AG04450 (cell line): ENCODE measurements at places on chromosomes 7 and 10. TPM values are rescaled to one million over a fixed set of nuclear protein-coding genes. Genes with fewer than 3 reads are reported as not detected.
A peak's percentile ranks its signal among the peaks of the same experiment; 100 is the strongest.

DNA sequence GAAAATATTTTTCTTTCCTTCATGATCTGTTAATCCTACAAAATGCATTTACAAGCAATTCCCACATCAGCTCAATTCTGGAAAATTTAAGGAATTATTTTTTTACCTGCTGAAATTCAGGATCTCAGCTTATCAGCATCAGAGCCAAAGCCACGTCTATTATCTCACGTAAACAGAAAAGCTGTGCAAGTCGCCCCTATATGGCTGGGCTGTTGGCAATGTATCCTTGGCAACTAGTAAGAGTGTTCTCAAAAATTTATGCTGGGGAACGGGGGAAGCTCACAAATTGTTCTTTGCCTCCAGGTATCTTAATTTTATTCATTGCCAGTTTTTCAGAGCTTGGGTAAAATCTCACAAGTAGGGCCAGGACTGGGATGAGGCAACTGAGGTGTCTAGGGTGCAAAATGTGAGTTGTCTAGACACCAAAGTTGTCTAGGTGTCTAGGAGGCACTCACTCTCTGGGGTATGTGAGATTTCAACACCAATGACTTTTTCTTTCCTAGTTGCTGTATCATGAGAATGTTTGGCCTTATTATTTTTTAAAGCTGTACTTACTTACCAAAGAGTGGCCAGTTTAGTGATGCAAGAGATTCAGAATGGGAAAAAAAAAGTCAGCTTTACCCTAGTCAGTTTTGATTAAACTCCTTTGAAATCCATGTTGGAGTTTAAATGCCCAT, 5.1 kb downstream of the GSTO2 start:
- no peak for DNase-seq

- DNase-seq, result no peak
Measured at GRCh38 chr7:159064816-159065510, 79.7 kb downstream of the VIPR2 start.

- no peak for DNase-seq
Measured at GRCh38 chr7:81029511-81029910, 110.7 kb upstream of the SEMA3C start.

DNA sequence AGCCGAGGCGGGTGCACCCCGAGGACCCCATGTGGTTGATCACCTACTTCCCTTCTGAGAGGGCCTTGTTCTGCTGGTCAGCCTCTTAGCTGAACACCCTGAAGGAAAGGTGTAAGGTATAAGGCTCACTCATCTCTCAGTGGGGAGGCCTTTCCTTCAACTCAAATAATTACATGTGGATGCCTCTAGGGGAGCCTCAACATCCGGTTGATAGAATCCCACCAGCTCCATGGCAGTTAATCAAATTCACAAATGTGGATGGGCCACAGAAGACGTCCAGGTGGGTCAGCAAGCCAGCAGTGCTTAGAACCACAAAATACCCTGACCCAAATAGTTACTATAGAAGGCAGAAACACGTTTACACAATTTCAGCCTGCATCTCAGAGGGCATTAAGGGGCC, 37.7 kb upstream of the ZNF32 start:
- DNase-seq, result no peak

GRCh38 chr10:30810416-30810815, 180.9 kb upstream of the LYZL2 start:
- DNase-seq, result no peak

IL2RA gene
- not detected in 2 replicates for polyA plus RNA-seq

DNA sequence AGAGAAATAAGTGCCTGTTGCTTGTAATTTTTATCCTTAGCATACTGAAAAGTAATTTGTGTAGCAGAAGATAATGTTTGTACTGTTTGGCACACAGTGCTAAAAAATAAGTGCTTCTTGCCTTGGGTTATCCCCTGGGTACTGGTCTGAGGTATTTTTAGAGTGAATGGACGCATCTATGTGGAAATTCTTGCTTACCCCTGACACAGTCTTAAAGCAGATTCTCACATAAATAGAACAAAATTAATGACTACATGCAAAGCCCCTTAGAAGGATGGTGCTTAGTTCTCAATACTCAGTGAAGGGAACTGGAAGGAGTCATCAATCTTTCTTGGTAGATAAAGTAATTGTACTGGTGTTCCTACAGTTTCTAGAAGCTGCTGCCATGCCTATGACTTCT, 548.6 kb downstream of the ARL4A start:
- DNase-seq, result no peak

GRCh38 chr10:113680190-113681111, 739 bp downstream of the CASP7 start:
- peak; percentile 37 for DNase-seq

MPP7 gene
- 0.61 and 0.94 TPM in 2 replicates for polyA plus RNA-seq

DNA sequence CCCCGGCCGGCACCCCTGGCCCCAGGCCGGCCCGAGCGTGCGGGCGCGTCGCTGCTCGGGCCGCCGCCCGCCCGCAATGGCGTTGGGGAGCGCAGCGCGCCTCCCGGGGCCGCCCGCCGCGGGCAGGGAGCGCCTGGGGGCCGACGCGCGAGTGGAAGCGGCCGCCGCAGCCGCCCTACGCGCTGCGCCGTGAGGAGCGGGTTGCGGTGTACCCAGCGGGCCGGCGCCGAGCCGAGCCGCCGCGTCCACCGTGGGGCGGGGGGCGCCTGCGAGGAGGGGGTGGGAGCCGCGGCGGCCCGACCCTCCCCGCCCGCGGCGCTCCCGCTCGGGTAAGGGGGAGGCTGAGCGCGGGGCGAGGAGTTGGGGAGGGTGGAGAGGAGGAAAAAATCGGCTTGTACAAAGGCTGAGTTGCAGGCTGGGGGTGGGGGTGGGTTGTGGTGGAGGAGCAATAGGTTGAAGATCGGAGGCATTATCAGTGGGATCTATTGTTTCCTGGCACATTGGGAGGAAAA, 473 bp downstream of the PPP1R9A start:
- DNase-seq, result no peak

OR9A2 gene
- not detected in 2 replicates for polyA plus RNA-seq

BCL7B gene
- polyA plus RNA-seq, result 41.9 and 47.7 TPM in 2 replicates
